ENCODE measurements at places on chromosomes 7 and 10.

DNA sequence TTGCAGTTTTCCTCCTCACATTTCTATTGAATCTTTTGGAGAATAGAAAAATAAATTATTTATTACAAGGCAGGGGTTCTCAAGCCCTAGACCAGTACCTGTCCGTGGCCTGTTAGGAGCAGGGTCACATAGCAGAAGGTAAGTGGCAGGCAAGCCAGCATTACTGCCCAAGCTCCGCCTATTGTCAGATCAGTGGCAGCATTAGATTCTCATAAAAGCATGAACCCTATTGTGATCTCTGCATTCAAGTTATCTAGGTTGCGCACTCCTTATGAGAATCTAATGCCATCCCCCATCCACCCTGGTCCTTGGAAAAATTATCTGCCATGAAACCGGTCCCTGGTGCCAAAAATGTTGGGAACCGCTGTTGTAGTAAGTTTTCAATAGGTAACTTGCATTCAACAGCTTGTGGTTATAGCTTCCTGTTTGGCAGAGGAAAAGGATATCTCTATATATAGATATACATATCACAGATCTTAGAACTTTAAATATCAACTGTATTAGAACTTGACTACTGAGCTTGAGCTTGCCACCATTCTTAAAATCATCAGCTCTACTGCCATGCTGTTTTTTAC lies 165.1 kb downstream of the AHR start:
- no peak for DNase-seq

- DNase-seq: no peak
These were observed 28.8 kb downstream of the RRP12 start for GRCh38 chr10:97372233-97372875.

DNA sequence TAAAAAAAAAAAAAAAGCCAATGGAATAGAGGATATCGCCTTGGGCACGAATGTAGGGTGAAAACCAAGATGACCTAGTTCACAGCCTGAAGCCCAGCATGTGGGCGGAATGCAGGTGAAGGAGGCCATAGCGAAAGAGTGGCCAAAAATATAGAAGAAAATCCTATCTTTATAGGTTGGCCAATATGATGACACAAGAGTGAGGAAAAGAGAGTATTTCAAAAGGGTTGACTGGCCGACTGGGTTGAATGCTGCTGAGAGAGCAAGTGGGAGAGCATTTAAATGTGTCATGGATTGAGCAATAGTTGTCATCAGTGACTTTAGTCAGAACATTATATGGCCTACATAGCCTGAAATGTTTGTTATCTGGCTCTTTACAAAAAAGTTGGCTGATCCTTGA lies 17.2 kb upstream of the GLI3 start:
- DNase-seq: no peak

DNA sequence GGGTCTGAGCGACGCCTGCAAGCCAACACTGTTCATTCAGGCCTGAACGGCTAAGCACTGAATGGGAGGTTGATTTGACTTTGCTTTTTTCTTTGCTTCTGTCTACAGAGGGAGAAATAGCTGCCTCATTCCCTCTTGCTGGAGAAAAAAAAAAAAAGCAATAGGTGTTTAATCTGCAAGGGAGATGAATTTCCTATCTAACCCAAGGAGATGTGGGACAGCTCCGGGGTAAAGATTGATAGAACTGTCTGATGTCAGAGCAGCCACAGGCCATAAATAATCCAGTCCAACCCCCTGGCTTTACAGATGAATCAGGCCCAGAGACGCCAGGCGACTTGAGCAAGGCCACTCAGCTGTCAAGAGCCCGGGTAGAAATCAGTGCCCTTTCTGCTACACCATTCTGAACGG lies 168.0 kb downstream of the ARHGAP12 start:
- DNase-seq: no peak

DNA sequence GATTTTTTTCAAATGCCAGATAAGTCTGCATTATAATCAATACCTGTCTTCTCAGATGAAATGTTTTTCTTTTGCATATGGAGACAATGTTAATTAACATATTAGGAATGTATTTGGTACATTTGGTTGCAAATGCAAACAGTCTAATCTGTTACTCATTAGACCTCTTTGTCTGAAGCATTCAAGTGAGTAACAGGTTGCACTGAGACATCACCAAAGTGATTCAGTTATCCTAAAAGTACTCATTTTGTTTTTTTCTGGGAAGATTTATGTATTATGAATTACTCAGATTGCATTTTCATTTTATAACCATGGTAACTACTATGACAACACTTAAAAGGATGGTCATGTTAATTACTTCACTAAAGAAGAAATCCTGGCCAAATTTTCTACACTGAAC lies 513.6 kb downstream of the HTR7 start:
- DNase-seq: no peak

- DNase-seq: no peak
These were observed 79.2 kb downstream of the NRF1 start for GRCh38 chr7:129690701-129691100.

DNA sequence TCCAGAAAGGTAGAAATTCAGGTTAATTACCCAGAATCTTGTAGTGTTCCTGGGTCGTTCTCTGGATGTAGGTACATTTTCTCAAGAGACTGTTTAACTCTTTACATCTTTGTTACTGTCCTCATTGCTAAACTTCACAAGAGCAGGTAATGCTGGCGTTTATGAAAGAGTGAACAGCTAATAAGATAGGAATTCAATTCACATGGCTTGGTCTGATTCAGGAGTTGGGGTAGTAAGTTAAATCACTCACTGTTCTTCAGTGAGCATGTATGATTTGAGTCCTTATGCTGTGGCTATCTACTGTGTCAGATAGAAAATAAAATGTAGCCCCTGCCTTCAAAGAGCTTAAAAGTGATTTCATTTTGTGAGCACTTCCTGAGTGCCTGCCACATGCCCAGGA lies 480.0 kb downstream of the LRMDA start:
- DNase-seq: no peak

DNA sequence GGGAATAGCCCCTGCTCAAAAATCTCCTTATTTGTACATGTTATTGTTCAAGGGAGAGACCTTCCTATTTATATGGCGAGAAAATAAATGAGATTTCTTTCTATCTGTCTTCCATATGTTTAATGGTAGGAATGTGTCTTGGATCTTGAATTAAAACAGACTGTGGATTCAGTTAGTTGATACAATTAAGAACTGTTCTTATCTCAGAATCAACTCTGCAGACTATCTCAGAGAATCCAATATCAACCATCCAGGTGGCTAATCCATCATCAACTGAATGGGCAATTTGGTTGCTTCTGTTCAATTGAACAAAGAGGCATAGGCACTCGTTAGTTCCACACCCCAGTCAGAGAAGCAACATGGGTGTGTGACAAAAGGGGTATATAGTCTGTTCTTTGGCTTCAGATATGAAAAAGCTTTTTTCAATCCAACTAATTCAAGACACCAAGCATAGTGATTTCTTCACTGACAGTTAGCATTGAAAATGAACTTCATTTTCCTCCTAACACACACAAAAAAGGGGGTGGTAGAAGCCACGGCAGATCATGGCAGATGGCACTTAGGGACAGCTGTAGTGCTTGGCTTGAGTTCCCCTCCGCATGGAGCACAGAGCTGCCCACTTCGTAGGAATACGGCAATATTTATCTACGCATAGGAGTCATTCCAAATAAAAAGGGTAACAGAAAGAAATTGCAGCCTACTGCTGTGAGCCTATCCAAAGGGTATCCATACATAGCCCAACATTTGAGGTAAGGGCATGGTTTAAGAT lies 135.9 kb downstream of the KIAA1217 start:
- no peak for DNase-seq

GRCh38 chr10:62893036-62893435 lies 76.9 kb upstream of the EGR2 start:
- no peak for DNase-seq

DNA sequence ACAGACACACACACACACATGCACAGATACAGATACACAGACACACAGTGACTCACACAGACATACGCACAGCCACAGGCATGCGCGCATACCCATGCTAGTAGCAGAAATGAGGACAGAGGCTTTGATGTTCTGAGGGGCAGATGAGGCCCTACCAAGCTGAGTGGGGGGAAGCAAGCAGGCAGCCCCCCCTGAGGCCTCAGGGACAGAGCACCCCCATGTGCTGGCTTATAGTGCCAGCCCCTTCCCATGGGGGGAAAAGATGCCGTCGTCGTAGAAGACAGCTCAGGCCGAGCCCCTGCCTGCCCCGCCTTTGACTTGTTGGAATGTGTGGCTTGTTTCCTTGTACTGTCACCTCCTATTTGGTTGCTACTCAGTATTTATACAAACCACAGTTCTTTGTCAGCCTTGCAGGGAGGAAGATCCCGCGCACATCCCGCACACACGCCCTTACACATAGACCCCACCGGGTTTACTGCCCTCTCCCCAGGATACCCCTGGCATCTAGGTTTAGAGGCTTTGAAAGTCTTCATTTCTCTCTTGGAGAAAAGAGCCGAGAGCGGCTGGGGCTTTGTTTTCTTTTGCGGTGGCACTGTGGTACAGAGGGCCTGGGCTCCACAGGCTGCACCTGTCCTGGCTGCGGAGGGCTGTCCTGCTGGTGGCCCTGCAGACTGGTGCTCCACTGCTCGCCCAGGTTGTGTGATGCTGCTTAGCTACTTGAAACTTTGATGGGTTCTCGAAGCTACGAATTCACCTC lies 112.5 kb downstream of the DOCK1 start:
- no peak for DNase-seq

Data from HTR-8/SVneo (cell line).